AG09309 (cell line): ENCODE measurements at places on chromosomes 1 and 21.

DNA sequence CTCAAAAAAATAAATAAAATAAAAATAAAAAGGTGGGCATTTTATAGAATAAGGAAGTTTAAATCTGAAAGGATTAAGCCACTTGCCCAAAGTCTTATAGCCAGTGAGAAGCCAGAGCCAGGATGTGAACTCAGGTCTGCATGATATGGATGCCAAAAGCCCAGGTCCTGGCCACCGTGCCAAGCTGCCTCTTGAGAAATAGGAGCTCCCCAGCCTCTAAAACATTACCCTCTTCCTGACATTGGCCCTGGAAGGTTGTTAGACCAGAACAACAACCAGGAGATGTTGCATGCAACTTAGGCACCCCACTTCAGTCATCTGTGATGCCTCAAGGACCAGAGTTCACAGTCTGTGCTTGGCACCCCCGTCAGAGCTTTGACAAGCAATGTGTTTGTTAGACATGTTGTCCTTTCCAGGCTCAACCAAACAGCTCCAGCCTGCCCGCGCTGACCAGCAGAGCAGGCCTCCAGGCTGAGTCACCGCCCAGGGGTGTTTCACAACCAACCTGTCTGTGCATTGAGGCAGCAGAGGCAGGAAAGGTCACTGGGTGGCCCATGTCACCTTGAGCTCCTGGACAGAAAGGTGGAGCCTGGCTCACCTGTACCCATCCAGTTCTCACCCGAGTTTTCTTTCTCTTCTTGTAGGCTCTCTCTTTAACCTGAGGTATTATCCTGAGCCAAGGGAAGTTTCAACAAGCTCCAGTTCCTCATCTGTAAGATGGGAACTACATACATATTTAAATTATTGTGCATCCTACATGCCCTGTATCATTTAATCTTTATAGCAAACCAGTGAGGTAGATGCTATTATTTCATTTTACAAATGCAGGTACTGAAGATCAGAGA, 14.9 kb upstream of the MED18 start:
- DNase-seq, result no peak

- DNase-seq, result no peak
Measured at GRCh38 chr1:201142011-201142848, 12.0 kb downstream of the TMEM9 start.

- DNase-seq, result no peak
Measured at GRCh38 chr1:155392898-155393411, 72.3 kb downstream of the RUSC1 start.

GRCh38 chr1:158930504-158930903, 848 bp upstream of the PYHIN1 start:
- DNase-seq, result no peak

- DNase-seq, result peak; percentile 93
Measured at GRCh38 chr1:156659988-156660751, 17.0 kb downstream of the NES start.

DNA sequence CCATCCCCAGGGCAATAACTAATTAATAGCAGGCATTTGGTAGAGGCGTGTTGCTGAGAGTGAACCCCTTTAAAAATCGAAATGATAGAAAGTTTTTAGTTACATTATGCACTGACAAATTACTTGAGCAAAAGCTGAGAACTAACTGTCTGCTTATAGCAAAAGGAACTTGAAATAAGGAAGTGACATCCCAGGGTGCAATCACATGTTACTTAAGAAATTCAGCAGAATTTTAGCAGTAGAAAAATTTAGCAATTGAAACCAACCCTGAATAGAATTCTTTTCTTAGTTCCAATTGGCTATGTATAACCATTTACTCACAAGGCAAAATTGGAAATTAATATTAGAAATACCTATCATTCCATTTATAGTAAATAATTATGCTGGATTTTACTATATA, 139.5 kb upstream of the SAMSN1 start:
- DNase-seq, result no peak

DNA sequence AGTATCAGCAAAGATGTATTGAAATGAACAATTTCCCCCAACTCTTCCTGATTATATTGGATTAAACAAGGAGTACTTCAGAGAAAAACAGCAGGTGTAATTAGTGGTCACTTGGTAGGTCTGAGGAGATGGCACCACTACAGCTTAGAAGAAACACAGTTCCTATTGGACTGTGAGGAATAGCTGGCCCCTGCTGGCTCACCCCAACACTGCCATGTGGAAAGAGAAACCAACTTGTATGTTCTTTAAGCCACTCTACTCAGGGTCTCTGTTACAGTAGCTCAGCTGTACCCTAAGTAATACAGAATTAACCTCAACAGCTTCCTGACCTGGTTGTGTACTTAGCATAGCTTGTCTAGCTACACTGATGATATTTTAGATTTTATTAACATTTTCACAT, 26.5 kb upstream of the MTR start:
- no peak for DNase-seq

GRCh38 chr1:115284209-115284608, 53.8 kb downstream of the NGF start:
- no peak for DNase-seq

DNA sequence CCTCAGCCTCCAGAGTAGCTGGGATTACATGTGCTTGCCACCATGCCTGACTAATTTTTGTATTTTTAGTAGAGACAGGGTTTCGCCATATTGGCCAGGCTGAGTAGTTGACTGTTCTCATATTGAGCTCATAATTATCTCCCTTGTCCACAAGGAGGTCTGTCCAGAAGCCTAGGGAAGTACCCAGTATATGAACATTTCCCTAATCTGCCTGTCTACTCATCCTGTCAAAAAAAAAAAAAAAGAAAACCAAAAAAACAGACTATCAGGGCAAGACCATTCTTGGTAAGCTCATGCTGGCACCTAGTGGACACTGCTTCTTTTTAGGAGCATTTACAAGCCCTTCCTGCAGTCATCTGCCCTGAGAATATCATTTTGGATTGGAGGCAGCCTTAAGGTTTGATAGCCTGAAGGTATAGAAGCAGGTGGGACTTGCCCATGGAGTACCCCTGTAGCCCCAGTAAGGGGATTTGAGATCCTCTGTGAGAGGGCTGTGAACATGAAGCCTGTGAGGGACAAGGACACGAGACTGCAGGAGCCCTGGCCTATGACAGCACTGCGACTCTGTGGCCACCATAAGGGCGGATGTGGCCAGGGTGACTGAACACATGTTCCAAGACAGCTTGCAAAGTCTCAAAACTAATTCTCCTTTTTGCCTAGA, 10.8 kb upstream of the DUSP12 start:
- no peak for DNase-seq

GRCh38 chr1:55446351-55446750, 231.2 kb upstream of the USP24 start:
- DNase-seq, result no peak

DNA sequence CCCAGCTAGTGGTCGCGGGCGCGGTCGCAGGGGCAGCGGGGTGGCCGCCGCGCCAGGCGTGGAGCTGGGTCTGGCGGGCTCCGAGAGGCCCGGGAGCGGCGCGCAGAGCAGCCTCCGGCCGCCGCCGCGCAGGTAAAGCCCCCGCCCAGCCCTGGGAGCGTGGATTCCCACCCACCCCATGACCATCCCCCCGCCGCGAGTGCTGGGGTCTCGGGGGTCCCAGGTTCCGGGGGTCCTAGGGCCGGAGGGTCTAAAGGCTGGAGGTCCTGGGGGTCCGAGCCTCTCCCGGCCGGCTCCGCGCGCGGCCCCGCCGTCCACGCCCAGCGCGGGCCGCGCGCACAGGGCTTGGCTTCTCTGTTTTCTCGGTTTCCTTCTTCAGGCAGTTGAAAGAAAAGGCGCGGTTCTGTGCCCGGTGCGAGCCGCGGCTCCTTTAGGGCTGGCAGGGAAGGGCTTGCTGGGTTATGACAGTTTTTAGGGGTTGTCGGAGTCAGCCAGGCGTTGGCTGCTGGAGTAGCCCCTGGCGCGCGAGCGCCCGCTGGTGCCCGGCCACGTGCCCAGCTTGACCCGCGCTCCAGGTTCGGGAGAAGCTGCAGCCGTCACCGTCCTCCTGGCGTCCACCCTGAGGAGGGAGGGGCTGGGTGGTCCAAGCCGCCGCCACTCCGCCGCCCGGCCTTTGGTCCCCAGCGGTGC, 359 bp downstream of the LRRC3 start:
- DNase-seq, result no peak

GRCh38 chr1:173002891-173003838, 47.6 kb downstream of the TNFSF18 start:
- peak; percentile 90 for DNase-seq

DNA sequence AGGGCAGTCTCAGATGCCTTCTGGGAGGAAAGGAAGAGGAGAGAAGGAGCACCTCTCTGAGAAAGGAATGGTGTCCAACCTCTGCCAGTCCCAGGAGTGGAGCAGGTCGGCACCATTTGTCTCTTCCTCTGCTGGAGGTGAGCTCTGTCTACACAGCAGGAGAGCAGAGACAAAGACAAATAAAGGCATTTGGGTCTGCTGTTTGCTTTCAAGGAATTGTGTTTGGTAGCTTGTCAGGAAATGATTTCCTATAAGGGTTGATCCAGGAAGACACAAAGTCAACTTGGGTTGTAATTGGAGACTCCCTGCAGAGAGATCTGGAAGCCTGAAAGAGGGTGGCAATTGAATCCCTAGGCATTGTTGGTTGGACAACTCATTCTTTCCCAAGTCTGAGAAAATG, 34.5 kb upstream of the PLXNA2 start:
- no peak for DNase-seq

- DNase-seq, result no peak
Measured at GRCh38 chr1:228744356-228744755, 9.1 kb downstream of the RHOU start.

- peak; percentile 69 for DNase-seq
Measured at GRCh38 chr21:35989138-35989735, 71.1 kb downstream of the SETD4 start.

GRCh38 chr1:99652881-99653281, 7.0 kb downstream of the PALMD start:
- no peak for DNase-seq

DNA sequence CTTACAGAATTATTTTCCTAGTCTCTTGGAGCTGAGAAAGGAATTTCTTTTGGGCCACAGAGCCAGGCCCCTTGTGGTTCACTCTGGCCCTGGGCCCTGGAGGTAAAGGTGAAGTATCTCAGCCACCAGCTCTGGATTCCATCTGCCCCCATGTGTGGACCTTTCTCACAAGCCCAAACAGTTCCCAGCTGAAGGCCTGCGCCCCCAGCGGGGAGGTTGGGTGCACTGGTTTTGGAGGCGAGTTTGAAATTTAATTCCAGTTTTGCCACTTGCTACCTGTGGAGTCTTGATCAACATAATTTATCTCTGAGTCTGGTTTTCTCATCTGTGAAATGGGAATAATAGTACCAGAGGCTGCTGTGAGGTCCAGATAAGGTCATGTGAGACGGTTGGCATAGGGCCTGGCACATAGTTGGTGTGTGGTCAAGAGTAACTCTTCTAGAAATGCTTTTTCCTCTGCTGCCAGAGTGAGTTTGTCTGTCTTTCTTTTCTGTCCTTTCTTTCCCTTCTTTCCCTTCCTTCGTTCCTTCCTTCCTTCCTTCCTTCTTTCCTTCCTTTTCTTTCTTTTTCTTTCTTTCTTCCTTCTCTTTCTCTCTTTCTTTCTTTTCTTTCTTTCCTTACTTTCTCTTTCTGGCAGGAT, 6.1 kb downstream of the AGTRAP start:
- DNase-seq, result no peak

DNA sequence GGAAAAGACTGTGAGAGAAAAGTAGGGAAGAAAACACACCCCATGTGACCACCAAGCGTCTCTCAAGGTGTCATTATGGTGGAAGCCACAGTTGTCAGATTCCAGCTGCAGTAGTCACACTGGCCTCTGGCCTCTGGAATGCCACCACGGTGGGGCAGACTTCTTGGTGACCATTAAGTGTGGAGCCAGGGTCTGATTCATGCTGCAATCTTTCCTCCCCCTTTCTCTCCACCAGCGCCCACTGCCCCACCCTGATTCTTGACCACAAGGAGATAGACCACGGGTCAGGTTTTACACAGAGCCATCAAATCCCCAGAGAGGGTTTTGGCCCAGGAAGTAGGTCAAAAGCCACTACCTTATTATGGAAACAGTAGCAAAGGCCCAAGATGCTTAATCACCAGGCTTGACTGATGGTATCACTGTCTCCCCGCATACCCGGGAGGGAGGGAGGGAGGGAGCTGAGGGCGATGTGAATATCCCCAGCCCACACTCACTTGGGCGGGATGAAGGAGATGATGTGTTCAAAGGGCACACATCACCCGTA, 52.7 kb upstream of the GRHL3 start:
- DNase-seq, result peak; percentile 81

- peak; percentile 68 for DNase-seq
Measured at GRCh38 chr1:93680420-93681100, 1.1 kb downstream of the BCAR3 start.

DNA sequence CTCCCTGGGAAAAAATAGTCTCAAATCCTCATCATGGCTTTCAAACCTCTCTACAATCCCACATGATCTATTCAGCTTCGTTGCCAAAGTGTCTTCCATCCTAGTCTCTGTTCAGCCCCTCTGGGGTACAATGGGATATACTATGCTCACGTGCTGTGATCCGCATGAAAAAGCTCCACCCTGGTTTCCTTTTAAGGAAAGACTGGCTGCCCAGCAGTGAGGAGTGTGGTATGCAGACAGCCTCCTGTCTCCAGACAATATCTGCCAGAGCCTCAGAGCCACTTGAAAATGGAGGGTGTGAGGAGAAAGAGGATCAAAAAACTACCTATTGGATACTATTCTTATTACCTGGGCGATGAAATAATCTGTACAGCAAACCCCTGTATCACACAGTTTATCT, 194.5 kb downstream of the LHX8 start:
- no peak for DNase-seq

DNA sequence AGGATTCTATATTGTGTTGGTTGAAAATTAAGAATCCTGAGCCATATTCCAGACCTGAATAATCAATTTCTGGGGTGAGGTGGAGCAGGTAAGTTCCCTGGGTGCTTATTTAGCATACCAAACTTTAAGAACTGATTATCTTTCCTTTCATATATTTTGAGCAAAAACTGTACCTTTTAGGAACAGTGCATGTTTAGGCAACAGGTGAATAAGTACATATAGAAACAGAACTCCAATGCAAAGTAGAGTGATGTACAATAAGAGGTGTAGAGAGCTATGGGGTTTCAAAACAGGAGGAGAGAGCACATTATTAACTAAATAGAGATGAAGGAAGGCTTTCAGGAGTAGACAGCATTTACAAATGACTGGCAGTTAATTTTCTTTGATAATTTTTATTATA, 28.7 kb downstream of the TMED5 start:
- DNase-seq, result no peak
